ENCODE measurements at places on chromosomes 5 and 9. TPM values are rescaled to one million over a fixed set of nuclear protein-coding genes. Genes with fewer than 3 reads are reported as not detected.
A peak's percentile ranks its signal among the peaks of the same experiment; 100 is the strongest.

GRCh38 chr9:33114746-33115145 is 38.3 kb upstream of the SMU1 start:
- no peak overlapping the region for H3K4me3 ChIP-seq
- H3K36me3 ChIP-seq: peaks cover 25% of the 10 kb centered on the region
- H3K27me3 ChIP-seq: no peaks in the 10 kb centered on the region
- no peak for DNase-seq
- no peak overlapping the region for H3K27ac ChIP-seq

DNA sequence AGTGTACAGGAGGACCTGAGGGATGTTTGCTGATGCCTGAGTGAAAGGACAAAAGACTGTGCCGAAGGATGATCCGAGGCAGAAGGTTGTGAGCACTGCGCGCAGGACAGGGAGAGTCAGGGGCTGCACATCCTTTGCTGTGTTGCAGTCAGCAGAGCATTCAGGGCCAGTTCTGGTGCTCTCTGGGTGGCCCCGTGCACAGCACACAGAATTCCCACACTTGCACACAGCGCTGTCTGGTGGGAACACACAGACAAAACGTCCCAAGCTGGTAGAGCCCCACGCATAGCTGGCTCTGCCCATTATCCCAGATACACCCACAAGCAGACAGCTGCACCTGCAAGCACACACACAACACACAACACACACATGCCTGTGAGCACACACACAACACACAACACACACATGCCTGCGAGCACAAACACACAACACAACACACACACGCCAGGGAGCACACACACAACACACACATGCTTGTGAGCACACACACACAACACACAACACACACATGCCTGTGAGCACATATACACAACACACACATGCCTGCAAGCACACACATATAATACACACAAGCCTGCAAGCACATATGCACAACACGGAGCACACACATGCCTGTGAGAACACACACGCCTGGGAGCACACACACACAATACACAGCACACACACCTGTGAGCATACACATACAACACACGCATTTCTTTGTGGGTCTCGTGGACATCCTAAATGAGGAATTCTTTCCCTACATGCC is 74.4 kb downstream of the FGF18 start:
- H3K4me1 ChIP-seq: no peaks in the 10 kb centered on the region
- DNase-seq: no peak
- no peaks in the 10 kb centered on the region for H3K36me3 ChIP-seq
- peaks cover 13% of the 10 kb centered on the region for H3K27me3 ChIP-seq
- no peak overlapping the region for H3K27ac ChIP-seq

DNA sequence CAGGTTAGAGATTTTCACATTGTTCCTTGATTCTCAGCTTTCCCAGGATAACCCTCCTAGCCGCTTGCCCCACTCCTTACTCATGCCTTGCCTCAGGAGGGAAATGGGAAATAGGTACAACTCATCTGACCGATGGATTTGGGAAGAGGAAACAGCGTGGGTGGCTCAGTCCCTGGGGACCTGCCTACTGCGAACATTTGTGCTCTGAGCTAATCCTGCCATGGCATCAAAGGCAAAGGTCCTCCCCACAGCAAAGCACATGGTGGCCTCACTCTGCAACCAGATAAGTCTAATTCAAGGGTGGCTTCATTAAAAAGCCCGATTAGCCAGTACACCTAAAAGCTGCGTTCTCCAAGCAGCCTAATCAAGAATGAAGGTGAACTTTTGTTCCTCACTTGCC is 82.4 kb upstream of the ADRA1B start:
- no peak for DNase-seq
- peaks cover 10% of the 10 kb centered on the region for H3K27me3 ChIP-seq
- no peaks in the 10 kb centered on the region for H3K4me1 ChIP-seq
- no peak overlapping the region for H3K27ac ChIP-seq
- no peak overlapping the region for H3K4me3 ChIP-seq

DNA sequence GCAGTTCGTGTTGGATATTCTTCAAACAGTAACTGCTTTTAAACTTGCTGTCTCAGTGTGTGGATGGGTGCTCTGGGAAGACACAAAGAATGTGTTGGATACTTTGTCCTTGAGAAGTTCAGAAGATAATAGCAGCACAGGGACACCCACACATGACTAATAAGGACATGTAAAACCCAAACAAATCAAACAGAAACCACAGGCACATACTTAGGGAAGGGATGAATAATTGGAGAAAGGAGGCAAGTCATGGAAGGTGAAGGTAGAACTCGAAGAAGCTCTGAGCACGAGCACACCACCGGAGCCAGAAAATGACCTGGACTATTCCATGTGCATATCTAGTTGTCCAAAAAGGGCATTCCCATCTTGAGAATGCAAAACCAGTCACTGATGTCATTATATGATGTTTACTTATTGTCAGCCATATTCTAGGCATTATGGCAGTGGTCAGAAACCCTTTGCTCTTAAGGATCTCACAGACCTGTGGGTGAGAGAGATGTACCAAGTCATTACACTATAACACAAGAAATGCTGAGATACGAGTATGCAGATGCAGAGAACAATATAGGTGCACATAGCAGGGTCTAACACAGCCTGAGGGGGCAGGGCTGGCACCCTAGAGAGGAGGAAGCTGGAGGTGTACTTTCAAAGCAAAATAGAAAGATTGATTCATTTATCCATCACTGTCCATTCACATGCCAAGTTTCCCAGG is 152.9 kb downstream of the PIK3R1 start:
- DNase-seq: no peak
- H3K27ac ChIP-seq: peak overlapping the region; percentile 79
- peaks cover 19% of the 10 kb centered on the region for H3K36me3 ChIP-seq
- no peaks in the 10 kb centered on the region for H3K27me3 ChIP-seq

The KLHL3 gene
- 3.0 TPM for total RNA-seq

DNA sequence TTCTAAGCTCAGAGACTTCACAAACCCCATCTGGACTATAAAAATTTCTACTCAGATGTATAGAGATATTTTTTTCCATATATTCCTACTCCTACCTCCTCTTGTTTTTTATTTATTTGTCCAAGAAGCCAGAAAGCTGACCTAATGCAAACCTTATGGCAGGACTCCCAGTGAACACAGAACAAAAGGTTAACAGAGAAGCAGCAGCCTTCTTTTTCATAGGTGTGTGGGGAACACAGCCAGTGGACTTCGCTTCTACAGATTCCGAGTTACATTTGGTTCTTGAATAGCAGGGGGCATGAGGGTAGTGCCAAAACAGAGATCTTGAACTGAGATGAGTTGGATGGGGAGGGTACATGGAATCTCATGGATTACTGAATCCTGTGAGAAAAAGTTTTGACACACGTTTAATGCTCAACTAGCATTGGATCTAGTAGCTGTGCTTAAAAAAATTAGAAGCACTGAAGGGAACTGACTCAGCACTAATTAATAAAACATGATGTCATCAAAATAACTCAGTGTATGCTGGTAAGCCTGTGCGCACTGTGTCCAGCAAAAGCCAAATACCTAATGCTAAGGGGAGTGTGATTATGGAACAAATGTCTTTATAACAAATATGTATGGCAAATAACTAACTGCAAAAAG is 240.1 kb downstream of the GABRB2 start:
- no peak for DNase-seq
- H3K27ac ChIP-seq: no peak overlapping the region
- H3K4me1 ChIP-seq: no peaks in the 10 kb centered on the region

DNA sequence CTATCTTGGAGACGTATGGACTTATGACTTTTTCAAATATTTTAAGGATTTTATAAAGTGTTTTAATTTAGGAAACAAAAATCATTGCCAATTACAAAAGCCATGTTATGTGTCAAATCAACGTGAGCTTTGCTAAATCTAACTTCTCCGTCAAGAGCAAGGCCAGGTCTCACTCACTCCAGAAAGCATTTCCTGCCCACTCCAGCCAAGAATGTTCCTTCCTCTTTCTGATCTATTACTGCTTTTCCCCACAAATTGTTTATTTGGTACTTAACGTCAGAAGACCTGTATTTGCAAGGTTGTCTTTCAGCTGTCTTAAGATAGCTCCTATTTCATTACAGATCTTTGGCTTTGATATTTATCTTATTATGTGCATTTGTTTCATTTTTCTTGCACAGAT is 193.5 kb upstream of the HAPLN1 start:
- no peak for DNase-seq
- no peak overlapping the region for H3K27ac ChIP-seq
- H3K4me1 ChIP-seq: no peaks in the 10 kb centered on the region

- no peak for DNase-seq
- H3K36me3 ChIP-seq: no peaks in the 10 kb centered on the region
- no peaks in the 10 kb centered on the region for H3K27me3 ChIP-seq
- no peaks in the 10 kb centered on the region for H3K4me1 ChIP-seq
Observed at GRCh38 chr9:116859763-116860162, 172.7 kb downstream of the TRIM32 start.

GRCh38 chr9:123959787-123960186 is 29.9 kb upstream of the DENND1A start:
- peaks cover 37% of the 10 kb centered on the region for H3K27me3 ChIP-seq
- H3K4me3 ChIP-seq: no peak overlapping the region
- DNase-seq: no peak
- no peaks in the 10 kb centered on the region for H3K36me3 ChIP-seq
- peaks cover 2% of the 10 kb centered on the region for H3K4me1 ChIP-seq
- no peak overlapping the region for H3K27ac ChIP-seq

The DCTN4 gene
- 46.1 TPM for total RNA-seq

DNA sequence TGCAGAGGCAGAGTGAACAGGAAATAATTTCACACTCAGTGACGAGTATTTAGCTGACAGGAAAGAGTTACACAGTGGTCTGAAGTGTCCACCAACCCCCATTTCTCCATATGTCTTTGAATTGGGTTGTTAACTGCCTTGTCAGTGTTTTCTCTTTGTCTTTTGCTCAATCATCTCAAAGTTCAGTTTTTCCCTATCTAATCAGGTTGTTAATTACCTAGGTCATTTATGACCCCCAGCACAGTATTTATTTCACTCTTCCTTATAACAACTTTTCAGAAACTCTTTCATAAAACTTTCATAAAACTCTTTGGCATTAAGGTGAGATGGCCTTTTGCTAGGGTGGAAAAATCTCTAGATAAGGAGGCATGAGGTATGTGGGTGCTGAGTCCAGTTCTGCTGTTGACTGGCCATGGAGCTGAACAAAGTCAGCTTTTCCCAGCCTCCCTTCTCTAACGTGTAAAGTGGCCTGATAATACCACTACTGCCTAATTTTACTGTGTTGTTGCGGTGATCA is 5.2 kb upstream of the ALDOB start:
- H3K4me1 ChIP-seq: no peaks in the 10 kb centered on the region
- peaks cover 41% of the 10 kb centered on the region for H3K27me3 ChIP-seq
- no peak overlapping the region for H3K4me3 ChIP-seq

The DMRTA1 gene
- total RNA-seq: not detected

DNA sequence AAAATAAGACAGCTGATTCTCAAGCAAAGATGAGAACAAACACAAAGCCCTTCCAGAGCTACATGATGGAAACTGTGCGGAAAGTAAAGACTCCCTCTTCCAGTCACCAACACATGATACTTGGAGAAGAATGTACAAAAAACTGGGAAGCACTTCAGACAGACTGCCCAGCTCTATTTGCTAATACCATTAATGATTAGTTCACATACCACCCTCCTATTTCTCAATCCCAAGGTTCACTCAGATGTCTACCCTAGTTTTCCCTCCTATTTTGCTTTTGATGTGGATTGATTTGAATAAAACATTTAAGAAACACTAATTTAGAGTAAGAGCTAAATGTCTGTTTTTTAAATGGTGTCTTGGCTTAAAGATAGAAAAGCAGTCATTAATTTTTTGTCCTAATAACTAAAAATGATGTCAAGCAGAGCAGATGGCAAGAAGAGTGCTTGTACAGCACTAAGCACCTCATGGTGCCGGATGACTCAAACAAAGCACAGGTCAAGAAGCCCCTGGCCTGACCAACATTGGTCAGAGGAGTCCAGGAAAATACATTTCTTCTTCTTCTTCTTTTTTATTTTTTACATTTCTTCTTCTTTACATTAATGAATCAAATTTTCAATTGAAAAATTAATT is 639.4 kb downstream of the PDE4D start:
- H3K36me3 ChIP-seq: no peaks in the 10 kb centered on the region
- DNase-seq: no peak
- H3K27ac ChIP-seq: no peak overlapping the region
- H3K27me3 ChIP-seq: peaks cover 45% of the 10 kb centered on the region

DNA sequence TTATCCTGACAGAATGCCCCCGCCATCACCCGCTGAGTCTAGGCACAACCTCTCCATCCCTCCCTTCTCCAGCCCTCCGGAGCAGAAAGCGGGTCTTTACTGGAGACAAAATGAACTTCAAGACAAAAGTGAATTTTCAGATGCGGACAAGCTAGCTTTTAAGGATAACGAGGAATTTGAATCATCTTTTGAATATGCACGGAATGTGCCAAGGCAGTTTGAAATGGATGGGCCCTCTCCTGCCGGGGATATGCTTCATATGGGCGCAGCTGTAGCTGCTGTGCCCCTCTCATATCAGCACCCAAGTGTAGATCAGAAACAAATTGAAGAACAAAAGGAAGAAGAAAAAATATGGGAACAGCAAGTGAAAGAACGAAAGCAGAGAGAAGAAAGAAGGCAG is 37.5 kb downstream of the CPLANE1 start:
- H3K4me3 ChIP-seq: no peak overlapping the region
- H3K27me3 ChIP-seq: no peaks in the 10 kb centered on the region
- no peak overlapping the region for H3K27ac ChIP-seq

GRCh38 chr5:59287361-59287760 is 606.2 kb downstream of the PDE4D start:
- H3K4me1 ChIP-seq: no peaks in the 10 kb centered on the region
- H3K4me3 ChIP-seq: no peak overlapping the region
- H3K27me3 ChIP-seq: peaks cover 18% of the 10 kb centered on the region
- no peaks in the 10 kb centered on the region for H3K36me3 ChIP-seq
- DNase-seq: no peak
- no peak overlapping the region for H3K27ac ChIP-seq

DNA sequence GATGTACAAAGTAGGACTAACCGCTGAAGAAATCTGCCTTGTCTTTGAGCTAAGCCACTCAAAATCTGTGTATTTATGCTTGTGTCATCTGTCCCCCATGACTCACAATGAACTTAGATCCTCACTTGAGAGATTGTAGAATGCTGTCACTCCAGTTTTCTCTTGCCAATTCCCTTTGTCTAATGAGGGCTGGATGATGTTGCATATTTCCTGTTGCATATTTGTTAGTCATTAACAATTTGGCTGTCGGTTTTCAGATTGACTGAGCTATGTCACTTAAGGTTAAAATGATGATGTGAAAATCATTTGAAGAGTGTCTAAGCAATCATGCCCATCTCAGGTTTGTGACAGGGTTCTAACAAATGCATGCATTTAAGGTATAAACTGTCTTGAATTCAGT is 481.7 kb downstream of the CDH10 start:
- DNase-seq: no peak
- H3K36me3 ChIP-seq: no peaks in the 10 kb centered on the region
- no peaks in the 10 kb centered on the region for H3K27me3 ChIP-seq

DNA sequence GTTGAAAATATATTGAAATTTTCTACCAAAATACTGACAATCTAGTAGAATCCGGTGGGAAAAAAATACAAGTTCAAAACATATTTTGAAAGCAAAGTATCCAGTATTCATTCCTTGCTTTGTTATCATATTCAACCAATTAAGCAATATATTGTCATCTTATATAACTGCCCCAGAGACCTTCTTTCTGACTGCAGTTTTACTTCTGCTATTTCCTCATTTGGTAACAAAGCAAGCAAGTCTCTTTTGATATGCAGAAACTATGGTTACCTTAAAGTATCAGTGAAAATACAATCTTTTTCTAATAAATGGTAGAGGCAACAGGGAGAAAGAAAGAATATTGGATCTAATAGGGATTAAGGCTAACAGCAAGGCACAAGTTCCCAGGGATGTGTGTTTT is 663.7 kb upstream of the MEF2C start:
- H3K27me3 ChIP-seq: no peaks in the 10 kb centered on the region
- no peak overlapping the region for H3K27ac ChIP-seq
- no peak overlapping the region for H3K4me3 ChIP-seq
- no peaks in the 10 kb centered on the region for H3K36me3 ChIP-seq
- H3K4me1 ChIP-seq: no peaks in the 10 kb centered on the region

The LCN12 gene
- total RNA-seq: 0.68 TPM

Data from activated CD8-positive, alpha-beta memory T cell treated with anti-CD3 and anti-CD28 coated beads, Interleukin-2, amount 10 ng/mL, durations not matched to agents 7 days and 5 days (primary cell).